ENCODE measurements at places on chromosomes 2 and 18.

GRCh38 chr2:289362-290089 is 1.6 kb upstream of the ALKAL2 start:
- DNase-seq, result no peak

- DNase-seq, result no peak
Observed at GRCh38 chr2:109582928-109583895, 30.6 kb downstream of the SEPTIN10 start.

- DNase-seq, result no peak
Observed at GRCh38 chr2:120437604-120438000, 91.7 kb downstream of the INHBB start.

DNA sequence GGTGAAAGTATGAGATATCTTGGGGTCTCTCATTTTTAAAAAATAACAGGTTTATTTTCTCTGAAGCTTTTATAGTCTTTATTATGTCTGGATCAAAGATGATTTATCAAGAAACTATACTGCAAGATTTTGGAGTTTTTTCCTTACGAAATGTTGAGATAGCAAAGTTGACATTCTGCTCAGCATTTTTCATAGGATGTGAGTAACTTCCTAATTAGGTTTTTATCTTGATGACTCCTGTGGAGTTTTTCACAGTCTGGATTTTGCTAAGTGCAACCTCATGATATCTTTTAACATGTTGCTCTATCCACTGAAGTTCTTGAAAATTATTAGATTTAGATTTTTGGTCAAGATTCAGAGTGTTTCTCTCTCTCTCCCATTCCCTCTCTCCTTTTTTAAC is 17.8 kb downstream of the TCF7L1 start:
- DNase-seq, result no peak

DNA sequence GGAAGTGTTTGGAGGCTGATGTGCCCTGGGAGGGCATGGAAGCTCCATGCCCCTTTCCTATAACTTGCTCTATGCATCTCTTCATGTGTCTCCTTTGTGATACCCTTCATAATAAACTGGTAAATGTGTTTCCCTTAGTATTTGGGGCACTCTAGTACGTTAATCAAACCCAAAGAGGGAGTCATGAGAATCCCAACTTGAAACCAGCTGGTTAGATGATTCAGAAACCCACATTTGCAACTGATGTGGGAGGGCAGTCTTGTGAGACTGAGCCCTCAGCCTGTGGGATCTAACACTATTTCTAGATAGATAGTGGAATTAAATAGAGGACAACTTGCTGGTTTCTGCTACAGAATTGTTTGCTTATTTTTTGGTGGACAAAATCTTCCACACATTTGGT is 20.3 kb downstream of the ANKRD30B start:
- no peak for DNase-seq

DNA sequence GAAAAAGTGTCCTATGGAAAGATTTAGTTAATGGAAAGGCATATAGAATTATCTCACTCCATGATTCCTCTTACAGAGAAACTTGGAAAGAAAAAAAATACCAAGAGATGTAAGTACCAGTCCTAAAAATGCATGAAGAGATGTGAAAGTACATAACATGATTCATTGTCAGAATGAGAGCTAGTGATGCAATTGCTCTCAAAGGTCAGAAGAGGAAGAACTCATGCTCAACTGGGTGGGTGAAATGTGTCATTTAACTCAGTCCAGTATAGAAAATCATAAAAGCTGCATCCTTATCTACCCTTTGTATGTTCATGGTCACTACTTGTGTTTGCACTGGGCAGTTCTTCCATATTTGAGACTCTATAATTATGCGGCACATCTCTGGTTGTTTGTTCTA is 300.0 kb upstream of the PIK3C3 start:
- no peak for DNase-seq

DNA sequence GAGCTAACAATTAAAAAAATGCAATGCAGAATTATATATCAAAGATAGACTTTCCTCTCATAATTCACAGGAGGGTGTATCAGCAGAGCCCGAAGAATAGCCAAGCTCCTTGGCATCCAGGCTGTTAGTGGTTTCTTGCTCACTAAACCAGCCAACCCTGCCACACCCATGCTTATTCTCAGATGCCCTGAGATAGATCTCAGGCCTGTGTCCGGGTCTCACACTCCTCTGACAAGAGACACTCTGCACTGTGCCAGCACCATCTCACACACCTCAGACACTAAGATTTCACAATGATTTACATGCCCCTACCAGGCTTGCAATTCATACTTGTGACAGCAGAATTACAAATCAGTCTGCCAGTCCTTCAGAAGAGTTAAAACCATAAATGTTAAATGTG is 64.5 kb downstream of the OSBPL1A start:
- DNase-seq, result no peak

- no peak for DNase-seq
Observed at GRCh38 chr2:86331384-86331783, 6.0 kb downstream of the REEP1 start.

GRCh38 chr18:63160172-63160995 is 159.2 kb downstream of the BCL2 start:
- DNase-seq, result no peak

DNA sequence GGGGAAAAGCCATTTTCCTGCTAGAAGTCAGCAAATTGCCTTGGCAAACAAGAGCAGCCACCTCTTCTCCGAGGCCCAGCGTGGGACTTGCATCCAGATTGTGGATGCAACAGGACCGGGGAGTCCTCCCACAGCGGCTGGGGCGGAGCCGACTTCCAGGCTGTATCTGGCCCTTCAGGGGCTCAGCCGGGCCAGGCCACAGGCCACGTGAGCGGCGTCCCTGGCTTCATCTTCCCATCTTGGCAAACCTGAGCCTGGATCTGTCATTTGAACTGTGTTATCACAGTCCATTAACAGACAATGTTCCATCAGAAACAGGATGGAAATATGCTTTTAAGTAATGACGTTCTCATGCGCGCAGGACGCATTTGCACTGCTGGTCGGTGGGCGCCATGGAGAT is 483.5 kb upstream of the SALL3 start:
- no peak for DNase-seq

- no peak for DNase-seq
Observed at GRCh38 chr2:192026825-192027120, 168.0 kb downstream of the TMEFF2 start.

GRCh38 chr2:192465141-192465540 is 270.4 kb upstream of the TMEFF2 start:
- DNase-seq, result no peak

GRCh38 chr18:32582455-32582854 is 111.8 kb upstream of the GAREM1 start:
- no peak for DNase-seq

- no peak for DNase-seq
Observed at GRCh38 chr2:146374505-146374904, 1470.3 kb upstream of the ACVR2A start.

DNA sequence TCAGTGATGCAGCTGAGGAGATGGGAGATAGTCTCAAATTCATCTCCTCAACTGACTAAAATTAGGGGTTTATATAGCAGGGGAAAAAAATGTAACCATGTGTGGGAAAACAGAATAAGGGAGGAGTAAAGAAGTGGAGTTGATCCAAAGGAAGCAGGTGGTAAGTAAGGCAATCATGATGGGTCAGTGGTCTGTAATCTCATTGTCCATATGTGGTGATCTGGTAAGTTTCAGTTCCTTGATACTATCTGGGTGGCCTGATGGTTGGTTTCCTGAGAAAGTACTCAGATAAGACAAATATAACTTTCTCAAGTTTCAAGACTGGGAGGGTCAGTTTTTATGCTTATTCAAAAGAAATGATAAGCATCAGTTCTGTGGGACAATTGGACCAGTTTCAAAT is 312.3 kb upstream of the KCNJ3 start:
- no peak for DNase-seq

DNA sequence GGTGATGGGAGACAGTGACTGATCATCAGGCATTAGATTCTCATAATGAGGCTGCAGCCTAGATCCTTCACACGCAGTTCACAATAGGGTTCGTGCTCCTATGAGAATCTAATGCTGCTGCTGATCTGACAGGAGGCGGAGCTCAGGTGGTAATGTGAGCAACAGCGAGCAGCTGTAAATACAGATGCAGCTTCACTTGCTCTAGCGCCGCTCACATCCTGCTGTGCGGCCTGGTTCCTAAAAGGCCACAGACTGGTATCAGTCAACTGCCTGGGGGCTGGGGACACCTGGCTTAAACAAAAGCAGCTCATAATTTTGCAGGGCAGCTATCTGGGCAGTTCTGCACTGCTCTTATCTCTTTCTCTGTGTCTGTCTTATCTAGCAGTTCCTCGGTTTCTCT is 20.4 kb upstream of the CD226 start:
- DNase-seq, result no peak

GRCh38 chr18:13401826-13402225 is 183.3 kb downstream of the LDLRAD4 start:
- no peak for DNase-seq

DNA sequence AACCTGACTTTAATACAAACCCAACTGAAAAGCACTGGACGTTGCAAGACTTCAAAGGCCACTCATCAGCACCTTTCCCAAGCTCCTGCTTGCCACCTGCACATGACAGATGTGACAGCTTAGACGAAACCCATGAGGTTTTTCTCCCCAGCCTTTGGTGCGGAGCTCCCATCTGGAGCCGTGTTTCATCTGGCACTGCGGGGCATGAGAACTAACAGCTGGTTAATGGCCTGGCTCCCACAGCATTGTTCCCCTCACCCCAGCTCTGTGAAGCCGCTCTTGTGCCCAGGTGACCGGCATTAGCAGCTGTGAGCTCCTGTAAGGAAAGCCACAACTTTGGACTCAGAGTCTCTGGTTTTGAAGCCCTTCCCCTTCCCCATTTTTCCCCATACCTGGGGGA is 50.9 kb downstream of the GALR1 start:
- DNase-seq, result no peak

- DNase-seq, result no peak
Observed at GRCh38 chr2:187774551-187775071, 220.4 kb upstream of the TFPI start.

GRCh38 chr2:32358111-32358482 is 1.3 kb downstream of the BIRC6 start:
- no peak for DNase-seq

DNA sequence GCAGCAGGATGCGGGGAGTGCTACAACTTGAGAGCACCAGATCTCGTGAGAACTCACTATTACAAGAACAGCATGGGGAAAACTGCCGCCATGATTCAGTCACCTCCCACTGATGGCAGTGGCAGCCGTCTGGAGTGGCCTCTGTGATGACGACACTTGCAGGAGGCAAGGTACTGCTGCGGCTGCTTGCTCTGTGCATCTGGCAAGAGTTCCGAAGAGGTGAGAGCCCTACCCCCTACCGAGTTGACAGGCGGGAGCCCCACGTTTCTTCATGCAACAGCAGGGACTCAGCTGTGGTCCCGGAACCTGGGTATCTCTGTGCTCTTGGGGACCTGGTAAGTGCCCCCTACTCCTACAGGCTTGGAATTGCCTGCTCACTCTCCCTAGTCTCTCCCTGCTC is 1672.7 kb upstream of the TMEFF2 start:
- DNase-seq, result no peak

- no peak for DNase-seq
Observed at GRCh38 chr2:239108459-239108858, 260.6 kb downstream of the TWIST2 start.

GRCh38 chr18:2114765-2115164 is 456.5 kb downstream of the METTL4 start:
- no peak for DNase-seq

GRCh38 chr18:36378205-36378604 is 80.7 kb downstream of the FHOD3 start:
- DNase-seq, result no peak

DNA sequence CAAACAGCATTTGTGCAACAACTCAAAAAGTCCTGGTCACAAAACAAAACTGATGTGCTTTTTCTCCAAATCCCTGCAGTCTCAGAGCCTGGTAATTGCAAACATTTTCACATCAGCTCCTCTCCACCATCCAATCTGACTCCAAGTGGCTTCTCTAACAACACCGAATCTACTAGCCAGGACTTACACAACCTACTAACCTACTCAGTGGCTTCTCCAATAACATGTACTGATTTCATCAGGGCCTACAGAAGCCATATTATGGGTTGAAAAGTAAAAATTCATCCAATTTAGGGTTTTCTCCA is 104.3 kb downstream of the COLEC12 start:
- no peak for DNase-seq

GRCh38 chr18:31192086-31192776 is 29.6 kb upstream of the DSC1 start:
- no peak for DNase-seq

- DNase-seq, result no peak
Observed at GRCh38 chr2:10400002-10400401, 48.1 kb downstream of the ODC1 start.
